ENCODE measurements at places on chromosomes 1 and 21. TPM values are rescaled to one million over a fixed set of nuclear protein-coding genes. Genes with fewer than 3 reads are reported as not detected.

DNA sequence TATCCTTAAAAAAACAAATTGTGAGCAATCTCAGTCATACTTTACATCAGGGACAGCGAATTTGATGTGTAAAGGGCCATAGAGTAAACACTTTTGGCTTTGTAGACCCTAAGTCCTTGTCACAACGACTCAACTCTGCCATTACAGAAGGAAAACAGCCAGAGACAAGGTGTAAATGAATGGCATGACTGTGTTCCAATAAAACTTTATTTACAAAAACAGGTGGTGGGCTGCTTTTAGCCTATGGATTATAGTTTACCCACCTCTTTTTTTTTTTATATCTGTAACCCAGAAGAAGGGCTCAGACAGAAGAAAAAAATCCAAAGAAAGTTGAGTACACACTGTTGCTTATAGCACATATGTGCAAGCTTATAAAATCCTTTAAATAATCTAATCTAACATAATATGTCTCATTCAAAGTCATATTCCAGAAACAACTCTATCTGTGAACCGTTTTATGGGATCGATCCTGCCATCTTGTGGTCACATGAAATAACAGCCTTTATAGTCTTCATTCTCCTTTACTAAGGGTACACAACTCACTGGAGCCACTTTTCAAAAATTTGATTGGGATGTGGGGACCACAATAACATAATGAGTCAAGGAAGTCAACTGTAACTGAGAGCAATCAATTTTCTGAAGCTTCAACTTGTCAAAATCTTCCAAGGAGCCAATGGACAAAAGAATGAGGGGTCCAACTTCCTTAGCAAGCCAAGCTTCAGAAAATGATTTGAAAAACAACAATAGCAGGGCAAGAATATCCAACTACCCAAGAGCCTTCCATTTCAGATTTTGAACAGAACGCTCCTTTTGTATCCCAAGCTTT lies 142.2 kb upstream of the KRTAP19-8 start:
- DNase-seq = no peak
- H3K4me1 ChIP-seq = no peaks in the 10 kb centered on the region
- no peaks in the 10 kb centered on the region for H3K36me3 ChIP-seq
- no peak overlapping the region for H3K27ac ChIP-seq
- H3K27me3 ChIP-seq = no peaks in the 10 kb centered on the region

GRCh38 chr1:245730801-245731200 lies 576.0 kb downstream of the KIF26B start:
- no peak overlapping the region for H3K4me3 ChIP-seq
- DNase-seq = no peak
- H3K27ac ChIP-seq = no peak overlapping the region
- no peaks in the 10 kb centered on the region for H3K27me3 ChIP-seq

GRCh38 chr1:42947965-42948732 lies 10.5 kb downstream of the SLC2A1 start:
- H3K36me3 ChIP-seq = no peaks in the 10 kb centered on the region
- DNase-seq = no peak
- no peaks in the 10 kb centered on the region for H3K27me3 ChIP-seq
- H3K4me1 ChIP-seq = peaks cover 82% of the 10 kb centered on the region

Gene CDC42SE1
- 92.2 TPM for total RNA-seq

Gene ANGPTL1
- 79.3 TPM for total RNA-seq

DNA sequence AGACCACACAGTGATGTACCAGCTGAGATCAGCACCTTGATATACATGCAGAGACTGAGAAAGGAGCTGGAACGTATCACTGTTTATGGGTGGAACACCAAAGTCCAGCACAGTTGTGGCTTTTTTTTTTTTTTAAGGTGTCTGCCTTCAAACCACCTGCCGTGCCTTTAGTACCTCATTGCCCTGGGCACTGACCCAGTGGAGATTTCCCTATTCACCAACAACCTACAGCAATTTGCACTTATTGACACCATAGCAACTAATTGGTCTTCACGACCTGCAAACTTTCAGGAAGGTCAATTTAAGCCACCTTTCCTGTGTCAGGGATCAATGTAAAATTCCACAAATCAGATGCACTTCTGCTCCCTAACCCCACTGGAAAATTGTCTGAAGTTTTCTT lies 181.6 kb upstream of the ADGRL2 start:
- H3K4me3 ChIP-seq = no peak overlapping the region
- no peaks in the 10 kb centered on the region for H3K36me3 ChIP-seq
- H3K4me1 ChIP-seq = peaks cover 4% of the 10 kb centered on the region
- no peak overlapping the region for H3K27ac ChIP-seq

Gene DHDDS
- 66.1 TPM for total RNA-seq

- no peaks in the 10 kb centered on the region for H3K27me3 ChIP-seq
- H3K27ac ChIP-seq = no peak overlapping the region
- no peak overlapping the region for H3K4me3 ChIP-seq
- no peaks in the 10 kb centered on the region for H3K36me3 ChIP-seq
Observed at GRCh38 chr1:231919239-231919885, 292.8 kb downstream of the DISC1 start.

DNA sequence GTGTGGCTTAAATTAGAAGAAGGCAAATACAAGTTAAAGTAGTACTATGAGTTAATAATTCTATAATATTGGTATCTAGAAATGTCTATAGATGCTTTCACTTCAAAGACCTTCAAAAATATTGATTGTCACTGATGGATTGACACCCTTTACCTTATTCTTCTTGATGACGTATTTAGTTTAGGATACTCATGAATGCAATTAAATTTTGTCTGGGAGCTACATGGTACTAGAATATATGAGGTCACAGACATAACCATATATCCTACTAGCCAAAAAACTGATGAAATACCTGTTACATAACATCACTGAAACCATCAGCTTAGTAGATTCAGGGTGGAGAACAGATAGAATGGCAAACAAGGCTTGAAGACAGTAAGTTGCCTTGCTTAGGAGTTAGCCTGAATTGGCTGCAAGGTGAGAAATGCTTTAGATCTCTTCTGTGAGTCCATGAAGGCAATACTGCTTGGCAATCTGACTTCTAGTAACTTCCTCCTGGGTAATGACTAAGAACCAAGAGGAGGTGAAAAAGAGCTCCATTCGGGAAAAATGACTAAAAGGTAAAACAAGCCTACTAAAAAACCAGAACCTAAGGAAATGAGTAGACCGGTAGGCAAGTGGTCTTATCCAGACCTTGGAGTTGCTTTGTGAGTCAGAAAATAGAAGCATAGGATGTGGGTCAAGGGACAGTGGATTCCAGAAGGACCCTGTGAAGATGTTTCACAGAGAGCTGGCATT lies 16.9 kb upstream of the ARHGAP29 start:
- H3K27me3 ChIP-seq = no peaks in the 10 kb centered on the region
- H3K36me3 ChIP-seq = no peaks in the 10 kb centered on the region
- no peak overlapping the region for H3K4me3 ChIP-seq
- no peak for DNase-seq
- no peak overlapping the region for H3K27ac ChIP-seq

Gene ZNF669
- total RNA-seq = 10.4 TPM

Gene KCNA3
- total RNA-seq = 0.78 TPM

Gene TMEM234
- total RNA-seq = 39.6 TPM

DNA sequence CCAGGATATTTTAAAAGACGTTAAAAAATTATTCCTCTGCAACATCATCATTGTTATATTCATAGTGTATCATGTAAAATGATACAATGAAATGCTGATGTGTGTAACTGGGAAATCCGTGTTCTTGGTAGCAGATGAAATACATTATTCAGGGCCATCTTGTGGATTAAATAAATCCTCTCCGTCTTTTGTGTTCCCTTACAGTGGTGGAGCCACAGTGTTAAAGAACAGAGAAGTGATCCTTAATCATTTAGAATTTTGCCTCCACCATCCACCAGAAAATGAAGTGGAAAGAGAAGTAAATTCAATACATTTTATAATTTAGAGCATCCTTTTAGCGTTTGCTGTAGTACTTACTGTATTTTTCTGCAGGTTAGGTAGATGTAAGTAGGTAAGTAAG lies 1.3 kb downstream of the DYRK3 start:
- no peak overlapping the region for H3K27ac ChIP-seq
- peaks cover 20% of the 10 kb centered on the region for H3K4me1 ChIP-seq
- no peaks in the 10 kb centered on the region for H3K27me3 ChIP-seq
- DNase-seq = no peak

DNA sequence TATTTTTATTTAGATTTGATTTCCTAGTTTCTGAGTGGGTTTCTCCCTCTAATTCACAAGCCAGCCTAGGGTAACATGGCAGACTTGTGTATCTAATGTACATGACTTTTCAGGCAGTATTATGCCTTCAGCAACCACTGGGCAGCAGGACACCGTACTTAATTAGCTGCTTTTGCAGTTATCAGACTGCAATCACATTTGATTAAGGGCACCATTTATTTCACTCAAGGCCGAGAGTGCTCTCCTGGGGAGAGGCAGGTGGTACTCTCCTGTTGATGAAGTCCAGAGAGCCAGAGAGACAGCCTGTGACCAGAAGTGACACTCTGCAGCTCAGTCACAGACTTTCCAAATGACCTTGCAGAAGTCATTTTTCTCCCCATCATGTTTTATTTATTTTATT lies 18.7 kb downstream of the CYYR1 start:
- no peak overlapping the region for H3K27ac ChIP-seq
- no peak for DNase-seq
- no peaks in the 10 kb centered on the region for H3K27me3 ChIP-seq
- H3K4me3 ChIP-seq = no peak overlapping the region
- H3K4me1 ChIP-seq = no peaks in the 10 kb centered on the region

GRCh38 chr1:214895011-214895600 lies 187.4 kb upstream of the KCNK2 start:
- no peak overlapping the region for H3K4me3 ChIP-seq
- DNase-seq = no peak
- H3K36me3 ChIP-seq = no peaks in the 10 kb centered on the region
- H3K27ac ChIP-seq = no peak overlapping the region

DNA sequence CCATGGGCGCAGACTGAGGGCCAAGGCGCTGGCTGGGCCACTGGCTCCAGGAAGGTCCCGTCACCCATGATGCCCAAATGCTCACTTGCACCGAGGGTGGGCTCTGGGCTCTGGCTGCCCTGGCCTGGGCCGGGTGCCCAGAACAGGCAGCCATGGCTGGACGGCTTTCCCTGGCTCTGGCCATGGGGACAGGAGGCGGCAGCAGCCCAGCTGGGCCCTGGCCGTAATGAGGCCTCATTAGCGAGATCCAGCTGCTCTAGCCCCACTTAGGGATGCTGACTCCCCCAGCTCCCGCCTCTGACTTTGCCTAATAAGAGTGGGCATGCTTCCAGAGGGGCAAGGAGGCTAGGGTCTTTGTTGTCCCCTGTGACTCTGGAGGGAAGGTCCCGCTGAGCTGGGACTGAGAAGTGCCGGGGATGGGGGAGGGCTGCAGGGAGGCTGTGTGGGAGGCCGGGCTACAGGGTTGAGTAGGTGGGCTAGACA lies 11.8 kb downstream of the SLC6A9 start:
- no peak overlapping the region for H3K27ac ChIP-seq
- no peak overlapping the region for H3K4me3 ChIP-seq
- no peaks in the 10 kb centered on the region for H3K4me1 ChIP-seq
- no peaks in the 10 kb centered on the region for H3K36me3 ChIP-seq
- no peak for DNase-seq

- no peak for DNase-seq
- H3K36me3 ChIP-seq = no peaks in the 10 kb centered on the region
- no peaks in the 10 kb centered on the region for H3K27me3 ChIP-seq
Observed at GRCh38 chr1:119808491-119808890, 2.8 kb downstream of the REG4 start.

DNA sequence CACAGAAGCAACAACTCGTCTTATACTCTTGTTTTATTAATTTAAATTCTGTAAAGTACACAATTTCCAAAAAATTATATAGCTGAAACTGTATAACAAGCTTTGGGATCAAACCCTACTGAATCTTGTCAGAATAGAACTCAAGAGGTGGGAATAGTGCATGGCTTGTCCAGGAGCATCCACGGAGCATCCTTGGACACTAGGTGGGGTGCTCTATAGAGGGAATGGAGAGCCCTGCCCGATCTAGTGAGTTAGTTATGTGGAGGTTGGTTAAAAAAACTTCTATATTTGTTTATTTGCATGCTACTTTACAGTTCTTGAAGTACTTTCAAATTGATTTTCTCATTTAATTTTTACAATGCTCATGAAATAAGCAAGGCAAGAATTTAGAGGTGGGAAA lies 28.3 kb downstream of the ROR1 start:
- no peaks in the 10 kb centered on the region for H3K27me3 ChIP-seq
- H3K27ac ChIP-seq = no peak overlapping the region
- no peaks in the 10 kb centered on the region for H3K4me1 ChIP-seq
- H3K36me3 ChIP-seq = no peaks in the 10 kb centered on the region
- H3K4me3 ChIP-seq = no peak overlapping the region
- no peak for DNase-seq

- no peak overlapping the region for H3K27ac ChIP-seq
- no peaks in the 10 kb centered on the region for H3K27me3 ChIP-seq
- no peak for DNase-seq
- no peaks in the 10 kb centered on the region for H3K36me3 ChIP-seq
- H3K4me1 ChIP-seq = no peaks in the 10 kb centered on the region
Observed at GRCh38 chr1:232704694-232705680, 75.1 kb upstream of the SIPA1L2 start.

Gene NR5A2
- 1.5 TPM for total RNA-seq

DNA sequence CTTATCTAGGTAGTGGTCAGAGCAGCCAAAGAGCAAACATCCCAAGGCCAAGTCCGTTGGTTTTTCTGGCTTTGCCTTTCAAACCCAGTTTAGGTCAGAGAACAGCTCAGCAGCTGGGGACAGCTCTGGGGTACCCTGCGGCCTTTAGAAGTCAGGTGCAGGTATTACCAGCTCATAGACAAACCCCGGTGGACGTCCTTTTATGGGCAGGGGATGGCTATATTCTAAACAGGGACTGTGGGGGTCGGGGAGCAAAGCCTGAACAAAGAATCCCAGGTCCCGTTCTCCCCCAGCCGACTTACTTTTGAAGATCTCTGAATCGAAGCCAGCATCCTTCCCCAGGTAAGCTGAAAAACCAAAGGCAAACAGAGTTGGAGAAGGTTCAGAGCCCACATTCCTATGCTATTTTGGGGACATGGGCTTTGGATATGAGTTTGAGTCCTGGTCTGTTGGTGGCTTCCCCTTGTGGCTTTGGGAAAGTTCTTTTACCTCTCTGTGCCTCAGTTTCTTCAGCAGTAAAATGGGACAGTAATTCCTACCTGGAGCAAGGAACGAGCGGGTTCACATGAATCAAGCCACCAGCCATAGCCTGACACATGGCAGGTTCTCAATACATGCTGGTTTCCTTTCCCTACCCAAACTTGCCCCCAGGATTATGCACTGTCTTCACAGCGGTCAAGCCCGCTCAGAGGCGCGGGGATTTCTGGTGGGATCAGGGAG lies 16.6 kb downstream of the MYOM3 start:
- no peaks in the 10 kb centered on the region for H3K36me3 ChIP-seq
- H3K4me1 ChIP-seq = peaks cover 4% of the 10 kb centered on the region
- no peak overlapping the region for H3K27ac ChIP-seq
- no peak overlapping the region for H3K4me3 ChIP-seq

DNA sequence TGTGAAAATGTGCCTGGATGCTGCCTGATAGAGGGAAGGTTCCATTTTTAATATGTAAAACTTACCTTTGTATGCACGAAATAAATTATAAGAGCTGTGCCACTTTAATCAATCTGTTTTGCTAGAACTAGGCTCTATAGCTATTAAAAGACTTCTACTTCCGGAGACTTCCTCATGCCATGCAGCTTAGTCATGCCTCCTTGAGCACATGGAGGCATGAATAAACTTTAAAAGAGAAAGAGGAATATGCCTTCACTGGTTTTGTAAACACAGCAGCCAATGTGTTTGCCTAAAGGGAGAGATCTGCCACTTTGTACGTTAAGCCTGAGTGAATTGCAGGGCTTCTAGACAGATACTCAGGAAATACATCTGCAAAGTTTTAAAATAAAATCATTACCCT lies 604.6 kb downstream of the LRRIQ3 start:
- no peaks in the 10 kb centered on the region for H3K36me3 ChIP-seq
- peak; percentile 65 for DNase-seq
- peaks cover 18% of the 10 kb centered on the region for H3K4me1 ChIP-seq
- H3K27ac ChIP-seq = peak overlapping the region; percentile 83
- H3K4me3 ChIP-seq = no peak overlapping the region
